NCI-H446 (cell line): ENCODE measurements at places on chromosomes 7 and 10.
A peak's percentile ranks its signal among the peaks of the same experiment; 100 is the strongest.

GRCh38 chr7:88291398-88292173 is 15.1 kb downstream of the STEAP4 start:
- no peak for DNase-seq

- no peak for DNase-seq
Observed at GRCh38 chr10:49107111-49107886, 8.0 kb downstream of the VSTM4 start.

DNA sequence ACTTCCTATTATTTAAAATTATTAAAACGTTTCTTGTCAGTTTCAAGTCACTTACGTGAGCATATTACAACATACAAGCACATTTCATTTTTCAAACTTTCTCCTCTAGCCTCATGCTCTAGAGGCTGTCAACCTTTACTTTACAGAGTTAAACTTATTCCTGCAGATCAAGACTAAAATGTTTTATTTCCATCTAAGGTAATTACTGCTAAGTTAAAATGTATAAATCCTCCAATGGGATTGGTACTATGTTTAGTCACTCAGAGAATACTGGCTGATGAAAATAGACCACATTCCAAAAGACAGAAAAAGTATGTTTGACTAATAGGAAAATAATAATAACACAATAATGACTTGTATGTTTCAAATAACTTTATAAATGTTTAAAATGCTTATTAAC is 8.4 kb upstream of the TRDMT1 start:
- no peak for DNase-seq

GRCh38 chr7:34900891-34901513 is 136.3 kb downstream of the DPY19L1 start:
- peak; percentile 85 for DNase-seq

DNA sequence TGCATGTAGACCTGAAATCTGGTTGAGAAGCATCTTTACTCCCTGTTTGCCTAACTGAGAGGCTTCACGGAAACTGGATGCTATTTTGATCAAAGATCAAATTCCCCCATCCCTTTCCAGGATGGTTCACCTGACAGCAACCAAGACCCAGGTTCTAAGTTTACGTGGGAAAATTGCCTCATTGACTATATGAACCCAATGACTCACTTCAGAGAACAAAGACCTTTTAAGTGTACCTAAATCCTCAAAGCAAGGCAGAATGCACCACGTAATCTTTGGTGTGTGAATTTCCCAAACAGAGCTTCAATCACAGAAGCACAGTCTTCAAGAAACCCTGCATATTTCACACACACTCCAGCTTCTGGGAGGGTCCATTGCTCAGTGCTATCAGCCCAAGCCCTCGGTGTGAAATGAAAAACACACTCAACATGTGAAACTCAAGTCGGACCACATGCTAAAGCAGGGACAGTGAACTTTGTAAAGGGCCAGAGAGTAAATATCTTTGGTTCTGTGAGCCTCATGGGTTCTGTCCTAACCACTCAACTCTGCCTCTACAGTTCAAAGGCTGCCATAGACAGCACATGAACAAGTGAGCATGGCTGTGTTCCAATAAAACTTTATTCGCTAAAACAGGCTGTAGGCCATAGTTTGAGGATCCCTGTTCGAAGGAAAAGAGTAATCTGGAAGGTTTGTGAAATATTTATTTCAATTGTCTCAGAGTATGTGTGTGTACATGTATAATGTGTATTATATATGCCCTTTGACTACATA is 275.6 kb upstream of the FOXK1 start:
- DNase-seq, result no peak

DNA sequence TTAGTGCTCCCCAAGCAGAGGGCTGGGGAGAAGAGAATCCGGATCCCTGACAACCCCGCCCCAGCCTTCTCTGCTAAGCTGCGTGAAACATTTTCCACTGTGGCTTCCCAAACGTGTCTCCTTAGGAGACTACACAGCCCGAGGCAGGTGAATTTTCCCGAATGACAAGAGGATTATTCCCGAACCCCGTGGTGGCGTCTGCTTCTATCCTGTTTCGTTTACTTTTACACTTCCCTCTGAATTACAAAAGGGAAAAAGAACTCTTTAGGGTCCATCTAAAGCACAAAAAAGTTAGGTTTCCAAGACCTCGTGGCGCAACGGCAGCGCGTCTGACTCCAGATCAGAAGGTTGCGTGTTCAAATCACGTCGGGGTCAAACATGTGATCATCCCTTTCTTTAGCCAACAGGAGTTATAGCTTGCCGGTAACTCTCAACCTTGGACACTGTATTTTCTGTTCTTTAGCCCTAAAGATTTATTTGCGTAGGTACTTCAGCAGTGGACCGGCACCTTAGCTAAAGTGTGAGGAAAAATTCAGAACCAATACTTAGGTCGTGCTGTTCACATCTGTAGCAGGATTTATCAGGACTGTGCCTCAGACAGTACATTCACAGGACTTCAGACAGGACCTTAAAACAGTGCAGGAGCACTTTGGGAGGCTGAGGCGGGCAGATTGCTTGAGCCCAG is 3.2 kb upstream of the ZNF789 start:
- DNase-seq, result no peak

GRCh38 chr7:3138997-3139396 is 95.3 kb upstream of the CARD11 start:
- DNase-seq, result no peak

DNA sequence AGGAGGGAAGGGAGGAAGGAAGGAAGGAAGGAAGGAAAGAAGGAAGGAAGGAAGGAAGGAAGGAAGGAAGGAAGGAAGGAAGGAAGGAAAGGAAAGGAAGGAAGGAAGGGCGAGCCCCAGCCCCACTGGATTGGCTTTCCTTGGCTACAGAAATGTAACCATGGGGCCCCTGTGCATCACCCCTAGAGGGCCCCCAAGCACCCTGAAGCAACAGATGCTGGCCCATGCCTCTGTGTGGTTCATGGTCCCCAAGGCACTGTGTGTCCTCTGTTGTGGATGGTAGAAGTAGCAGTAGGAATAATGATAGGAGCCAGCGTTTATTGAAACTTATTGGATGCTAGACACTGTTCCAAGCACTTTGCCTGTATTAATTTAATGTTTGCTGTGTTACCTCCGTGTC is 116.6 kb upstream of the MACROH2A2 start:
- no peak for DNase-seq

DNA sequence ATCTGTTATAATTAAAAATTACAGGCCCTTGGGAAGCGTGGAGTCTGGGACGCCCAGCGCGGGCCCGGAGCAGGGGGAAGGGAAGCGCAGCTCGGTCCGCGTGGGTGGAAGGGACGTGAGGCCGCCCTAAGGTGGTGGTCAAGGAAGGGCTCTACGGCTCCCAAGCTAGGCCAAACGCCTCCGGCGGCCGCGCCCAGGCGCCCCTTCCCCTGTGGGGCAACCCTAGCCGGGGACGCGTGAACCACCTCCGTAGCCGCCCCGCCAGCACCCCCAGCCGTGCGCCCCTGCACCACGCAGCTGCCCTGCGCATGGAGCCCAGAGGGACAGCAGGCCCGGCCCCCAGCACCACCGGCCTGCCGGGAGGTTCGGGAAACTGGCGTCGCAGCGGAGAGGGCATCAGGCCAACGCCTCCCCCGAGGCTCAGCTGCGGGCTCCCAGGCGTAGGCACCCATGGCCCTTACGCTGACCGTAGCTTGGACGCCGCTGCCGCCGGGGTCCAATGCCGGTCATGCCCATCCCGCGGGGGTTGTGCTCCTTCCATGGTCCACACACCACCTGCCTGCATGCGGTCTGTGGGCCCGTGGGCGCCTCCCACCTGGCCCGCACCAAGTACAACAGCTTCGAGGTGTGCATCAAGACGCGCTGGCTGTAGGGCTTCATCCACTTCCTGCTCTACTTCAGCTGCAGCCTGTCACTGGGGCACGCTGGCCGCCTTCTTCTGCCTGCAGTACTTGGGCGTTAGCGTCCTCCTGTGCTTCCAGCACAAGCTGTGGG is 166.7 kb downstream of the SEPTIN7 start:
- DNase-seq, result no peak

DNA sequence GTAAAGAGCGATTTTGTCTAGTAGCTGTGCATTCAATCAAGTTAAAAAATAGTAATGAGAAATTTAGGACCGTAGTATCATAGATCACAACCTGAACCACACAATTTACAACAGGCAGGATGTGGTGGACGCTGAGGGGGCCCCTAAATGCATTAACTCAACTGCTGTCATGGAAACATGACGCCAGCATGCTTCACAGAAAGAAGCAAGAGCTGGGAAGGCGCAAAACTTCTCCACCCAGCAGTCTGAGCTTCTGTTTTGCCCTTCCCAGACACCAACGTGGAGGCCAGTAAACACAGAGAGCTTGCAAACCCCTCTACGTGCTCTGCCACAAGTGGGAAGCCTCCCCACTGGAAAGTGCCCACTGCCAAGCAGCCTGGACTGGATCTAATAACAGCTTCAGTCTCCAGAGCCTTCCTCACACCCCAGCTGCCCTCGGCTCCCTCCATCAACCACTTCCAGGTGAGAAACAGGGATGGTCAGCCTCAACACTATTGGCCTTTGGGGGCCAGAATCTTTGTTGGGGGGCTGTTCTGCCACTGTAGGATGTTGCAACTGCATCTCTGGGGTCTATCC is 151.8 kb downstream of the SFMBT2 start:
- DNase-seq, result no peak

GRCh38 chr10:102612964-102613275 is 31.4 kb upstream of the TRIM8 start:
- DNase-seq, result no peak

DNA sequence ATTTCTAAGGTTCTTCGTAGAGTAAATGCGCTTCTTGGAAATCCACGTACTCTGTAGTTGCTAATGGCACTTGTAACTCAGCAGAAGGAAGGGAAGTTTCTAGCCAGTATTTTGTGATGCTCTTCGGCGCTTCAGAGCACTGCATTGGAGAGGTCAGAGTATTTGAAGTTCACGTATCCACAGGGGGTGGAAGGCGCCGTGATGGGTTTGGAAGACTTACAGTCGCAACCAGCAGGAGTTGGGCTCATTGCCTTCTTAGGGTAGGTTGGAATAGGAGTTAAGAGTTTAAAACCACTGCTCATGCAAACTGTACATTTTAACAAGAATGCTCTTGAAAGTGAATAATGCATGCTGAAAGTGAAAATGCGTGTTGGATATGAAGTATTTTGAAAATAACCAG is 49.1 kb downstream of the SHH start:
- DNase-seq, result no peak

GRCh38 chr10:5596611-5597341 is 69.6 kb downstream of the ASB13 start:
- no peak for DNase-seq

GRCh38 chr10:133242611-133243356 is 5.1 kb downstream of the VENTX start:
- no peak for DNase-seq

DNA sequence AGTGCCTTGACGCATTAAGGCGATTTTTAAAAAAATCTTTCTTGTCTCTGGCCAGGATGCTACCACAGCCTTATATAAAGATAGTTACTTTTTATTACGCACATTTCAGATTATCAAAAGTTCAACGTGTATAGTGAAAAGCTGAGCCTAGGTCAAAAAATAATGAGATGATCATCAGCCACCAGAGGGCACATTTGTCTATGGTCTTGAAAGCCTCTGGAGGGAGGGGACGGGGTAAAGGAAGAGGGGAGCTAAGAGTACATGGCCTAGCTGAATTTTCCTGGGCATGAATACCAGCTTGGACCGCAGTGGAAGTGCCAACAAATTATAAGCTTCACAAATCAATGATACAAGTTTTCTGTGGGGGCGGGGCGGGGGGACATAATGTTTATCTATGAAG is 285.9 kb upstream of the SMIM30 start:
- DNase-seq, result no peak

GRCh38 chr7:44796034-44796503 is 412 bp upstream of the PPIA start:
- peak; percentile 89 for DNase-seq

DNA sequence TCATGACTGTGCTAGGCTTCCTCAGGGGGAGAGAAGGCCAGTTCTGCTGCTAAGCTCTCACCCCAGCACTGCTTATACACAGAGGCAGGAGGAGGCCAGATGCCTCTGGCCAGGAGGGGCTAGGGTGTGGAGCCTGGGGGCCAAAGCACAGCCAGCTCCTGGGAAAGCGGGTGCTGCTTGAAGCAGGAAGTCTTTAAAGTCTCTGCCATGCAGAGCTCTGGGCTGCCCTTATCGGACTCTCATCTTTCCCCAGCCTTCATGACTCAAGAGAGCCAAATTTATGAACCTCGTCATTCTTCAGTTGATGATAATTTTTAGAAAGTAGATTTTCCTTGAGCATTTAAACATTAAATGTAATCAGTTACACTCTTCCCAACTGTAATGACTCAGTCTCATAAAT is 11.2 kb upstream of the TSPAN14 start:
- no peak for DNase-seq

- no peak for DNase-seq
Observed at GRCh38 chr7:140484951-140485499, 5.7 kb upstream of the MKRN1 start.

- DNase-seq, result no peak
Observed at GRCh38 chr7:116630932-116631671, 40.9 kb upstream of the MET start.

DNA sequence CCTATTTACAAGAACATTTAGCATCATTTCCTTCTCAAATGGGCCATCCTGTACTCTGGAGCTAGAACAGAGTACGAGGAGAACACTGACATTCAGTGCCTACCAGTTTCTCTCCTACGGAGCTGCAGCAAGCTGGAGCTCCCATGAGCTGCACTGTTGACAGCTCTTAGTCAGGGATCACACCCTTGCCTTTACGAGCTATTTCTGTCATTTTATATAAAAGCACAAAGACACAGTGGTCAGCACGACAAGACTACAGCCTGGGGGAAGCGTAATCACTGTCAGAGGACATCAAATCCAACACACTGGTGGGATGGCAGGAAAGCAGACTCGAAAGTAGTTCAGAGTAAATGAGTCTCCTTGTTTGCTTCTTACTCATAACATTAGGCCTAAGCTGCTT is 2.7 kb downstream of the CDCA7L start:
- no peak for DNase-seq

DNA sequence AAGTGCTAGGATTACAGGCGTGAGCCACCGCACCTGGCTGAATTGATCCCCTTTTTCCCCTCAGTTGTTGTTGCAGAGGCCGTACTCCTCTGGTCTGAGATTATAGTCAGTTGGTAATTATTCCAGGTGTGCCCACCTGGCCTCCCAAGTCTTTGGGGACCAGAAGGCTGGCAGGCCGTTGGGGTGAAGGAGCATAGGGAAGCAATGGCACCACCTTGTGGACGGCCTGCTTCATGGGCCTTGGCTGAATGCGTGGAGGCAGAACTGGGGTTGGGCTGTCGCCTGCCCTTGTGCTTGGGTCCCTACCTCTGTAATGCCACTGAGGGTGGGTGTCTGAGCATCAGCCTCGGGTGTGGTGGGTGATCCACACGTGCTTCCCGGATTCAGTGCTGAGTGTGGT is 125.7 kb downstream of the RGS10 start:
- peak; percentile 29 for DNase-seq

DNA sequence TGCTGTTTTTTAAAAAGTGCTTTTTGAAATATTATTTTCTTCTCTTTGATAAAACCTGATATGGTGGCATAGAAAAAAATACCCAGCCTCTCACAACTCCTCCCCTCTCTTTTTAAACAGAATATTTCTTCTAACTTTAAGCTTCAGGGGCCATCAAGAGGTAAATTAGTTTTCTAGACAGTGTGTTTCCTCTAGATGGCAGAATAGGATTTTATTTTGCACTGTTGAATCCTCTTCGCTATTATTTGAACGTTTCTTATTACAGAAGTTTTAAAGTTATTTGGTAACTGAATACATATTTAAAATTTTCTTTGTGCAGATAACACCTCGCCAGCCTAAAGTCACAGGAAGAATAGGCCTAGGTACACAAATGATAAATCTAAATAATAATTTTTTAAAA is 30.3 kb downstream of the ARL5B start:
- DNase-seq, result peak; percentile 33
